ENCODE measurements at places on chromosomes 2 and 18. TPM values are rescaled to one million over a fixed set of nuclear protein-coding genes. Genes with fewer than 3 reads are reported as not detected.

DNA sequence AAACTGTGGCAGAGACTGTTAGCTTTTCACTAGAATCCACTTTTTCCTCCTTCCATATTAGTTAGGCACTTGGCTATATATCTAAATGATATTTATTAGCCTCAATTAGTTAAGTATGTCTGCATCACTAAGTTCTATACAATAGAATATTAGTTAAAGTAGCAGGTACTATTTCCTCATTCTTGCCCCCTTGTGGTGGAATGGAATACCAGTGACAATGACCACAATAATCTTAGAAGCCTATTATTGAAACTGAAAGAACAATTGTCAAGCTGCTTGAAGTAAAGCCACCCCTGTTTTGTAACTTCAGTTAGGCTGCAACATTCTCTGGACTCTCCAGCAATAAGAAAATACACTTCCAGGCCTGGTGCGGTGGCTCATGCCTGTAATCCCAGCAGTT lies 476.3 kb upstream of the VWC2L start:
- H3K27me3 ChIP-seq, result no peaks in the 10 kb centered on the region
- H3K27ac ChIP-seq, result no peak overlapping the region
- no peak overlapping the region for H3K4me3 ChIP-seq
- no peaks in the 10 kb centered on the region for H3K4me1 ChIP-seq

- no peaks in the 10 kb centered on the region for H3K27me3 ChIP-seq
- no peak overlapping the region for H3K4me3 ChIP-seq
- H3K36me3 ChIP-seq, result no peaks in the 10 kb centered on the region
- DNase-seq, result no peak
- no peak overlapping the region for H3K27ac ChIP-seq
- no peaks in the 10 kb centered on the region for H3K4me1 ChIP-seq
Measured at GRCh38 chr2:22798386-22798785, 586.6 kb upstream of the KLHL29 start.

DNA sequence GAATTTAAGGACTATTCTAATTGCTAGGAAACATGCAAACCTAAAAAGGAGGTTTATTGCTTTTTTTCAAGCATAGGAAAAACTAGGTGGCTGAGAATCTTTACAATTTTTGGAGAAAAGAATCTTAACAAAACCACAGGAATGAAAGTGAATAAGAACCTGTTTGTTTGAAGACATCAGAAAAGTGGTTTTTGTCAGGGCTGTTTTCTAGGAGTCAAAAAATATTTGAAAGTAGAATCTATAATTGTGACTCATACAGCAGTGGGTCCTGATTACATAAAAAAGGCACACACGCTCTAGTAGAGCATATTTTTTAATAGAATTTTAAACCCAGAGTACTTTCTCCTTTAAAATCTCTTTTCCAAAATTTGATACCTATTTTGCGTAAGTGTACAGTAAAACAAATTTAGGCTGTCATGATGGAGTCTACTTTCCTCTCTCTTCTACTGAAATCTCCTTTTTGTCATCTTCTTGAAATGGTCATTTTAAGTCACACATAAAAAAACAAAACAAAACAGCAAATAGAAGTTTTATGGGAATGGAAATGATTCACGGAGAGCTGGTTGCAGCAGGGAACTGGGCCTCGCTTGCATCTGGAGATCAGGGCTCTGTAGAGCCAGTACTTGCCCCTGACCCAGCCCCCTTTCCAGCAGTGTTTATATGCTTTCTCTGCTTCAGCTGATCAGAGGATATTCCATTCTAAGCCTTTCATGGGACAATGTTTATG lies 59.1 kb upstream of the PELI1 start:
- H3K27me3 ChIP-seq, result no peaks in the 10 kb centered on the region
- no peaks in the 10 kb centered on the region for H3K36me3 ChIP-seq
- peak overlapping the region; percentile 72 for H3K27ac ChIP-seq
- H3K4me3 ChIP-seq, result no peak overlapping the region
- peaks cover 33% of the 10 kb centered on the region for H3K4me1 ChIP-seq

DNA sequence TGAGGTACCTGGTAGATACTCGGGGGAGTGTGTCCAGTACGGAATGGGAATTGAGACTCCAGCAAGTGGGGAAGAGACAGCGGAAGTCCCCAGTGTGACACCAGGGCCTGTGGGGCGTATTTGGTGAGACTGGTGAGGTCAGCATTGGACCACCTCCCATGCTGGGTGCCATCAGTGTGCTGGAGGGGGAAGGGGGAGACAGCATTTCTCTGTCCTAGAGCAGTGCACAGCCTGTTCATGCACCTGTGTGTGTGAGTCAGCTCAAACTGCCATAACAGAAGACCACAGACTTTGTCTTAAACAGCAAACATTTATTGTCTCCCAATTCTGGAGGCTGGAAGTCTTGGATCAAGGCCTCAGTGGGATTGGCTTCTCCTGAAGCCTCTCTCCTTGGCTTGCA lies 301.8 kb downstream of the GBX2 start:
- no peaks in the 10 kb centered on the region for H3K36me3 ChIP-seq
- no peak for DNase-seq
- H3K4me1 ChIP-seq, result no peaks in the 10 kb centered on the region
- H3K27me3 ChIP-seq, result no peaks in the 10 kb centered on the region

- no peak for DNase-seq
- no peak overlapping the region for H3K4me3 ChIP-seq
- H3K27me3 ChIP-seq, result no peaks in the 10 kb centered on the region
Measured at GRCh38 chr2:56754066-56754615, 570.4 kb downstream of the CCDC85A start.

GRCh38 chr2:120824246-120824645 lies 88.6 kb downstream of the GLI2 start:
- H3K4me1 ChIP-seq, result peaks cover 6% of the 10 kb centered on the region
- H3K36me3 ChIP-seq, result no peaks in the 10 kb centered on the region
- H3K27ac ChIP-seq, result no peak overlapping the region
- H3K4me3 ChIP-seq, result no peak overlapping the region
- no peak for DNase-seq

- no peak overlapping the region for H3K27ac ChIP-seq
- H3K4me3 ChIP-seq, result no peak overlapping the region
Measured at GRCh38 chr2:221283896-221284545, 288.1 kb downstream of the EPHA4 start.

DNA sequence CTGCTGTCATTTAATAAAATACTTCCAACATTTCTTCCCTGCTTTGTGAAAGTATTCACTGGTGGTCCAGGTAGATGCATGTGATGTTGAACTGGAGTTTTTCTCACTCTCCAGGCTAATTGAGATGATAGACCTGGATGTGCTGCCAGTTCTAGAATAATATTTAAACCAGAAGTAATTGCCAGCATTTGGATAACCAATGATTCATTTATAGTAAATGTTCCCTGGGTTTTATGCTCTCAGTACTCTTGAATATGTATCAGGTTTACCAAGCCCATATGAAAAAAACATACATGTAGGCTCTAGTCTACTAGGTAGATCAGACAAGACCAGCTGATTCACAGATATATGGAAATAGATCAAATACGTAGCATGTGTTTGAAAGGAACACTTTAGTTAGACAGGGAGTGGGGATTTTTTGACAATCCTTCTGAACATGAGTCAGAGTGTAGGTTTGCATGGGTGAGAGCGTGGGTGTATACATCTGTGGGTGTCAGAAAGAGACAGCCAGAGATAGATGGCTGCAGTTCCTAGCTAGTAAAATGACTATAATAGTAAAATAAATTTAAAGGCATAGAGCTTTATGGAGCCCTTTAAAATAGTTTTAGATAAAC lies 115.1 kb downstream of the NAB1 start:
- H3K27me3 ChIP-seq, result no peaks in the 10 kb centered on the region
- no peak for DNase-seq
- no peak overlapping the region for H3K4me3 ChIP-seq

- H3K36me3 ChIP-seq, result peaks cover 11% of the 10 kb centered on the region
- peak; percentile 67 for DNase-seq
- no peak overlapping the region for H3K4me3 ChIP-seq
- no peak overlapping the region for H3K27ac ChIP-seq
- no peaks in the 10 kb centered on the region for H3K4me1 ChIP-seq
Measured at GRCh38 chr2:27025861-27026851, 6.6 kb upstream of the TMEM214 start.

DNA sequence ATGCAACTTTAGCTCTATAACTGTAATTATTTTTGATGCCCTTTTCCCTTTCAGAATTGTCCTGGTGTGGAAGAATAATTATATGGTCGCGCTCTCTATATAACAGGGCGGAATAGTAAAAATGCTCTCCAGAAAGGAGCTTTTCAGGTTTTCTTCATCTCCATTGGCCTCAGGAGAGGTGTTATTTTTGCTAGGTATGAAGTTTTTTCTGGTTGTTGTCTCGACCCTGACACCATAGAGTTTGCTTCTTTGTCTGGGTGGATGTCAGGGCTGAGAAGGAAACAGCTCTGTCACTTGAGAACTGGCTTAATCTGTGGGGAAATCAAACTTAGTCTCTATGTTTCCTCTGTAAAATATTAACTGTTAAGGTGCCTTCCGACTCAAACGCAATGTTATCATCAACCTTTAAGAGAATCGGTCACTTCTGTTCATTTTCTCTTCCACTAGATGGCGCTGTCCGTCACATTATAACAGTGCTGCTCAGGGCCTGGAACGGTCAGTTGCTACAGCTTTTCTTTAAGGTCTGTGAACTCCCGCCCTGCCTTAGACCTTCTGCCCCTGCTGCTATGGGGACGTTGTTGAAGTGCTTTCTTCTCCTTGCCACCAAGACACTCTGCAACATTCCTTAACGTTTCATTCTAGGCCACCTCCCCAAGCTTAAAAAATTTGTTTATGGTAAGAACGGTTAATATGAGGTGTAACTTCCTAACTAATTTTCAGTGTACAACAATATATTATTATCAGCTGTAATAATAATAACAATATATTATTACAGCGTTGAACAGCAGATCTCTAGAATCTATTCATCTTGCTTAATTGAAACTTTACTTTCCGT lies 23.8 kb upstream of the SERPINB12 start:
- H3K4me3 ChIP-seq, result no peak overlapping the region
- no peaks in the 10 kb centered on the region for H3K27me3 ChIP-seq
- no peak for DNase-seq

- H3K4me1 ChIP-seq, result peaks cover 26% of the 10 kb centered on the region
- peak overlapping the region; percentile 97 for H3K27ac ChIP-seq
- H3K4me3 ChIP-seq, result peak overlapping the region; percentile 88
- peaks cover 9% of the 10 kb centered on the region for H3K36me3 ChIP-seq
Measured at GRCh38 chr2:178450524-178450773, 526 bp downstream of the PRKRA start.

DNA sequence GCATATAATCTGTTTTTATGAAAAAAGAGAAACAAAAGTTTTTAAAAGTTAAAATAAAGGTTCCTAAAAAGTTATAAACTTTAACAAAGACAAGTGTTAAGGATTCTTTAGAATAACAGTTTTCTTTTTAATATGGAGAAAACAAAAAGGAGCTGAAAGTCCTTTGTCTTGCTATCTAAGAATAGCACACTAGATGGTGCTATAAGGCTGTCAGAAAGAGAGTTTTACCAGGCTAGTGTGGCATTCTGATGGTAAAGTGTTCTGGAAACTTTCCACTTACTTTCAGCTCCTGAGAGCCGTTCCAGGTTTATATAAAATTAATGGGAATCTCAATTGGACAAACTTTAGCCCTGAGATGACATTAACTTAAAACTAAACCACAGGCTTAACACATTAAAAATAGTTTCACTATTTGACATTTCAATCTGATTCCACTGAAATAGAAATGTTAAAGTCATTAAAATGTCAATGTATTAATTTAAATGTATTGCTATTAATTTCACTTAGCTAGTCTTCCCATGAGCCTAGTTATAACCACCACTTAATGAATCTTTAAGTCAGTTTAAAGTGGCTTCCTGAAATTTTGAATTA lies 3.7 kb downstream of the FBXO48 start:
- no peak for DNase-seq
- no peak overlapping the region for H3K27ac ChIP-seq
- no peaks in the 10 kb centered on the region for H3K27me3 ChIP-seq
- H3K36me3 ChIP-seq, result no peaks in the 10 kb centered on the region
- no peak overlapping the region for H3K4me3 ChIP-seq

- DNase-seq, result peak; percentile 51
- H3K4me3 ChIP-seq, result no peak overlapping the region
- no peaks in the 10 kb centered on the region for H3K27me3 ChIP-seq
Measured at GRCh38 chr2:218807626-218808025, 24.0 kb downstream of the PRKAG3 start.

GRCh38 chr18:45978084-45978483 lies 11.0 kb upstream of the EPG5 start:
- DNase-seq, result peak; percentile 58
- H3K27ac ChIP-seq, result no peak overlapping the region
- H3K4me3 ChIP-seq, result no peak overlapping the region
- peaks cover 3% of the 10 kb centered on the region for H3K4me1 ChIP-seq

- no peaks in the 10 kb centered on the region for H3K36me3 ChIP-seq
- no peaks in the 10 kb centered on the region for H3K27me3 ChIP-seq
- DNase-seq, result no peak
- peaks cover 2% of the 10 kb centered on the region for H3K4me1 ChIP-seq
Measured at GRCh38 chr2:11710210-11710609, 36.2 kb upstream of the LPIN1 start.

DNA sequence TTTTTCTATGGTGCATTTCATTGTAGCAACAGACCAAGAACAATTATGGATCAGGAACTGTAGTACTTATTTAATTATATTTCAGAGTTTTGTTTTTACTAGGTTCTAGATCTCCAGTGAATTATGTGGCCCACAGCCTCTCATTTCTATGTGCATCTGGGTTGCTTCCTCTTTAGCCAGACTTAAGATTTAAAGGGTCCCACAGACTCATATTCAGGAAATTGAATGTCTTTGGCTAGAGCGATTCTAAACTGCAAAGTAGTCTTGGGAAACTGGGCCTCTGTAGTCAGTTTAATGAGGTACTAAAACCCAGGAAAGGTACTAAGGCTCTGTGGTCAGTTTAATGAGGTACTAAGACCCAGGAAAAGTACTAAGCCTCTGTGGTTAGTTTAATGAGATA lies 94.4 kb downstream of the LYPD6B start:
- H3K4me1 ChIP-seq, result no peaks in the 10 kb centered on the region
- no peaks in the 10 kb centered on the region for H3K36me3 ChIP-seq
- DNase-seq, result no peak
- H3K4me3 ChIP-seq, result no peak overlapping the region

- no peak overlapping the region for H3K4me3 ChIP-seq
- peaks cover 17% of the 10 kb centered on the region for H3K4me1 ChIP-seq
- H3K36me3 ChIP-seq, result no peaks in the 10 kb centered on the region
- H3K27me3 ChIP-seq, result peaks cover 10% of the 10 kb centered on the region
- peak overlapping the region; percentile 27 for H3K27ac ChIP-seq
Measured at GRCh38 chr2:21047141-21048009, 3.5 kb upstream of the APOB start.

GRCh38 chr2:238881353-238882081 lies 33.6 kb downstream of the TWIST2 start:
- H3K4me1 ChIP-seq, result no peaks in the 10 kb centered on the region
- H3K4me3 ChIP-seq, result no peak overlapping the region
- H3K27me3 ChIP-seq, result no peaks in the 10 kb centered on the region
- H3K36me3 ChIP-seq, result no peaks in the 10 kb centered on the region
- no peak overlapping the region for H3K27ac ChIP-seq

- H3K27me3 ChIP-seq, result no peaks in the 10 kb centered on the region
- peaks cover 21% of the 10 kb centered on the region for H3K4me1 ChIP-seq
- H3K4me3 ChIP-seq, result no peak overlapping the region
- H3K27ac ChIP-seq, result no peak overlapping the region
- peaks cover 36% of the 10 kb centered on the region for H3K36me3 ChIP-seq
Measured at GRCh38 chr2:230444832-230445231, 28.8 kb downstream of the SP100 start.

Gene ANTXR1
- total RNA-seq, result 76.4 TPM

Gene HOXD8
- total RNA-seq, result 0.43 TPM

Gene VWC2L
- total RNA-seq, result not detected

Gene PAIP2B
- 2.8 TPM for total RNA-seq

Gene CD8B2
- total RNA-seq, result 0.30 TPM
